SW 1271 (cell line): ENCODE measurements at places on chromosomes 7 and 10.

DNA sequence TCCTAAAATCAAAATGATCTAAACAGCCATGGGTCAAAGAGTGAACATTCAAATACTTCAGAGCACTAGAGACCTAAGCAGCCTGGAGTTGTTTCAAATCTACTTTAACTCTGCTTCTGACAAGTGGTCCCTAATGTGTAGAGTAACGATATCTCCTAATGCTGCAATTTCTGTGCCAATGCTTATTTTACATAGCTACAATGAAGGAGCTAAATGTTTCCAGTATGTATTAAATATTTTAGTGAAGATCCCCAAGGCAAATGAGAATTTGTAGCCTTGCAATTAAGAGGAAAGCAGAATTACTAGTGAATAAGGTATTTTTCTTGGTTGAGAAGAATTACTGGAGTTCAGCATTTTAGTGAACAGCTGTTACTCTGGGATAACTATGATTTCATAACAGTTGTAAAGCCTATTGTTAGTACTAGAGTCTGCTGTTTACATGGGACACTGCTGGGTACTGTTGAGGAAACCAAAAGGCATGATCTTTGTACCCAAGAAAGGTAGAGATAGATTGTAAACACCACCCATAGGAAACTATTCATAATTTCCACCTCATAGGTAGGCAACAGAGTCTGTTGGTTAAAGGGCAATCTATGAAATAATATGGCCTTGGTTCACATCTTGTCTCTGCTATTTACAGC, 271.9 kb downstream of the PLXDC2 start:
- no peak for DNase-seq

DNA sequence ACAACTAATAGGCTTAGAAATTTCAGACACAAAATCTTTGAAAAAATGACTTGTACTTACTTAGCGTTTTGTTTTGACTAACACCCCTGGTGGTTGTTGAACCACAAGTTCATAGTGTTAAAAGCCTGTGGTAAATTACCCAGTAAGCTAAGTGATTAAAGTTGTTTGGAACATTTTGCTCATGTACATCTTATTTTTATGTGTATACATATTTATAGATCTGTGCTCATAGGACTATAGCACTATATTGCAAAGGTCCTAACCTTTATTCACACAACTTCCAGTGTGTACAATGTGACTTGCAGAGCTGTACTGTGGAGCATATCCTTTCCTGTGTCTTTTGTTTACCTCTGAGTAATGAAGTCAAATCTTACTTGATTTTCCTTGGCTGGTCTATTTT, 79.6 kb downstream of the BMPR1A start:
- no peak for DNase-seq

- no peak for DNase-seq
These were observed 140.1 kb downstream of the LRRC4 start for GRCh38 chr7:127891144-127891543.

DNA sequence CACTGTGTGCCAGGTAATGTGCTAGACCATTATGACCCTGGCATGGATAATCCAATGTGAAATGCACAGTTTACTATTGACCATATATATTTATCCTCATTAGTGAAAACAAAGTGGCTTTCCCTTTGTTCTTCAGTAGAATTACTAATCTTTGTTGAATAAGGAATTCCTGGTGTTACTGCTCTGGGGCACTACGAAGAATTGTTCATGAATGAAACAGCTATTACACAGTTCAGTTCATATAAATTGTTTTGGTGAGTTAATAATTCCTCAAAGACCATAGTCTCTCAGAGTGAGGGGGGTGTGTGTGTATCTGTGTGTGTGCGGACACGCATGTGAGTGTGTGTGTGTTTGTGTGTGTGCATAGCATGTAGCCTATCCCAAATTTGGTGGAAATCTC, 668.0 kb upstream of the MBL2 start:
- DNase-seq: no peak

DNA sequence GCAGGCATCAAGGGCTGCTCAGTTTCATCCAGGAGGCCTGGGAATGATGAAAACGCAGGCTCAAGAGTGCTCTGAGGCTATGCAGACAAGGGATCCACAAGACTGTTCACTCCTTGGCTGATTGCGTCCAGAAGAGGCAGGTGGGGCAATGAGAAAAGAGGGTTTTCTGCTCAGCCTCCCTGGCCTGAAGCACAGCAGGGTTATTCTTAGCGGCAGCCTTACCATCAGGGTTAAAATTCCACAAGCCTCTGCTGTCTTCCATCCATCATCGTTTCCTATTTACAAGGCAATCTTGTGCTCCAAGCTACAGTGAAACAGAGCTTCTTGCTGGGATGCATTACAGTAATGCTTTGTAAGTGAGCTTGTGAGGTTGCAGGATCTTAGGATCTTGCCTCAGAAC, 129.4 kb upstream of the SHH start:
- no peak for DNase-seq

GRCh38 chr7:44769776-44770294, 21.2 kb downstream of the ZMIZ2 start:
- DNase-seq: no peak

DNA sequence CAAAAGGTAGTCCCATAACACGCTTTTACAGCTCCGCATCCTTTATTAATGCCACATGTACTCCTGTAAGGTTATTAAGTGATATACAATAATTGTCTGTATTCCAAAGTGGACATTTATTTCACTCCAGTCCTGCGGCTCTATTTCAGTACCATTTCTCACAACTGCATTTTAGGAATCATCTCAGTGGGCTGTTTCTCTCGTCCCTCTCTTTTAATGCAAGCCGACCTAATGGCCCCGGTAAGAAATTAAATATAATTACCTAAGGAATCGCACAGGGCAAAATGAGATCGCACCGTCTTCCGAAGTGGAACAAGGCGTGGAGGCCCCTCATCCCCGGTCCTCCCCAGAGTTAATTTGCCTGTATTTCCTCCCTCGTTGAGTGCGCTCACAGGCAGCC, 216.5 kb downstream of the RAB11FIP2 start:
- no peak for DNase-seq

- no peak for DNase-seq
These were observed 90.8 kb downstream of the DNAJB9 start for GRCh38 chr7:108660465-108660864.

DNA sequence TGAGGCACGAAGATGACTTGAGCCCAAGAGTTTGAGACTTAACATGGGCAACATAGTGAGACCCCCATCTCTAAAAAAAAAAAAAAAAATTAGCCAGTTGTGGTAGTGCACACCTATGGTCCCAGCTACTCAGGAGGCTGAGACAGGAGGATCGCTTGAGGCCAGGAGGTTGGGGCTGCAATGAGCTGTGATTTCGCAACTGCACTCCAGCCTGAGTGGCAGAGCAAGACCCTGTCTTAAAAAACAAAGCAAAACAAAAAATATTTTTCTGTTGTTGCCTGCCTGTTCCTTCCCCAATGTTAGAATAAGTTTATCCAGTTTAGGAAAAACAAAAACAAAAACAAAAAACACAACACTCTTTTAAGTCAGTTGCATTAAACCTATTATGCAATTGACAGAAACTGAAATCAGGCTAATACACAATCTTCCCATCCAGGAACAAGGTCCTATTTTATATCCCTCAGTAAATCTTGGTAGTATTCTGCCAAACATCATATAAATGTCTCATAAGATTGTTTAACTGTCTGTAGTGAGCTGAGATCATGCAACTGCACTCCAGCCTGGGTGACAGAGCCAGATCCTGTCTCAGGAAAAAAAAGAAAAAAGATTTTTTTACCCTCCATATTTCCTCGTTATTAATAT, 4.9 kb downstream of the PILRA start:
- DNase-seq: no peak

GRCh38 chr7:77348371-77348813, 67.8 kb downstream of the GSAP start:
- DNase-seq: no peak

GRCh38 chr7:123538189-123538714, 3.9 kb upstream of the IQUB start:
- peak; percentile 79 for DNase-seq

GRCh38 chr10:104707602-104708459, 66.7 kb downstream of the SORCS3 start:
- no peak for DNase-seq

DNA sequence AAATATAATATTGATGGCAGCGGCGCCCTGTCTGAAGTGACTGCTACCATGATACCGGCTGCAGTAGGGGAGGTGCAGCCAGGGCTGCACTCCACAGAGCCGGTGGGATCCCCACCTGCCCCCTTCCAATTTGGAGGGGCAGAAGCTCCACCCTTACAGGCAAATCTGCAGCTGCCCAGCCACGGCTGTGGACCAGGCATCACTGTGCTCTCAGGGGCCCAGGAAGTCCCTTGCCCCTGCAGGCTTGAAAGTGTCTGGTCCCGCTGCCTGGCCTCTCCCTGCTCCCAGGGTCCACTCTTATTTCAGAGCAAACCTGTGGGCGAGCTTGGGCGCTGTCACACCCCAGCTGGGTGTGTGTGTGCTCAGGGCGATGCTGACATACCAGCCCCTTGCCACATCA, 172.7 kb upstream of the SMIM30 start:
- DNase-seq: no peak

GRCh38 chr10:99235658-99236626, at the start of gene HPSE2:
HPSE2 (minus strand) TSS chr10:99235852.
- DNase-seq: no peak

- DNase-seq: no peak
These were observed 17.2 kb upstream of the STRIP2 start for GRCh38 chr7:129417073-129417472.

DNA sequence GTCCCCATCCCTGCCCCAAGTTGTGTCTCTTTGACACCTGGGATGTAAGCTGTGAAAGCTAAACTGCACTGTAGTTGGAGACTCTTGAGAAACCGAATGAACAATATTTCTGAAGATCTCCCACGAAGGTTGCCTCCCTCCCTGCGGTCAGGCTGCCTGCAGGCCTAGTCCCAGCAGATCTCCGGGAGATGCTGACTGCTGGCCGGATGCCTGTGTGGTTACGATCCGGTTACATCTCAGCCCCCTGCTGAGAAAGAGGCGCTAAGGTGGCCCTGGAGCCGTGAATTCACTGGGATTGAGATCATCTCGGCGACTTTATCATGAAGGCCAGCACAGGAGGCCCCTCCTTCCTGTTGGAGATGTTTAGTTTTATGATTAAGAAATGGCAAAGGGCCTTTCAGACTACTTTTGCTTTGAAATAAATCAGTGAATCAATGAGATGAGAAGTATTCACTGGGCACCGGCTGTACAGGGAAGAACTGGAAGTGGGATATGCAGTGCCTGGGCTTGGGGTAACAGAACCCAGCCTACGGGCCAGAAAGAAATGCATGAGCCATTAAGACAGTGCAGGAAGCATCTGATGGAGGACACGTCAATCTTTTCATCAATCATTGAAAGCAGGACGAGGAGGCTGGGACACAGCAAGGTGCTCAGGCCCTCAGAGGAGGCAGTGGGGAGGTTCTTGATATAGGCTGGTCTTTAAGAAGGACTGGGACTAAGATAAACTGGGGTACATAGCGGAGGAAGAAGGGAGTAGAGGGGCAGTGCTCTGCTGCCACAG, 177.6 kb downstream of the PRKAG2 start:
- no peak for DNase-seq

- no peak for DNase-seq
These were observed 75.6 kb downstream of the ENTPD1 start for GRCh38 chr10:95831515-95831914.

DNA sequence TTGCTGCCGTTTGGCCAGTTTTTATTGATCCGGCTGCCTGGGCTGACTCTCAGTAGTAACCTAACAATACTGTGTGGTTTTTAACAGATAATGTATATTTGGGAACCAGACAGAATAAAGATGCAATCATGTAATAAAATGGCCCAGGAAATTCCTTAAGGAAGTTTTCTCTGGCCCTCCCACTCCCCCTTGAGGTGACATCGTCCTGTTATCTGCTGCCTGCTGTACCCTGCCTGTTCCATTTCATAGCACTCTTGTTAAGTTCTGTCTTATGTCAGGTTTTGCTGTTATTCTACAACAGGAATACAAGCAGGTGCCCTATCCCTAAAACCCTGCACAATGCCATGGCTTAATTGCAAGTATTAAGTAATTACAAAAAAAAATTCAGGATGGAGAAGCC, 12.5 kb downstream of the ITGB8 start:
- DNase-seq: no peak

DNA sequence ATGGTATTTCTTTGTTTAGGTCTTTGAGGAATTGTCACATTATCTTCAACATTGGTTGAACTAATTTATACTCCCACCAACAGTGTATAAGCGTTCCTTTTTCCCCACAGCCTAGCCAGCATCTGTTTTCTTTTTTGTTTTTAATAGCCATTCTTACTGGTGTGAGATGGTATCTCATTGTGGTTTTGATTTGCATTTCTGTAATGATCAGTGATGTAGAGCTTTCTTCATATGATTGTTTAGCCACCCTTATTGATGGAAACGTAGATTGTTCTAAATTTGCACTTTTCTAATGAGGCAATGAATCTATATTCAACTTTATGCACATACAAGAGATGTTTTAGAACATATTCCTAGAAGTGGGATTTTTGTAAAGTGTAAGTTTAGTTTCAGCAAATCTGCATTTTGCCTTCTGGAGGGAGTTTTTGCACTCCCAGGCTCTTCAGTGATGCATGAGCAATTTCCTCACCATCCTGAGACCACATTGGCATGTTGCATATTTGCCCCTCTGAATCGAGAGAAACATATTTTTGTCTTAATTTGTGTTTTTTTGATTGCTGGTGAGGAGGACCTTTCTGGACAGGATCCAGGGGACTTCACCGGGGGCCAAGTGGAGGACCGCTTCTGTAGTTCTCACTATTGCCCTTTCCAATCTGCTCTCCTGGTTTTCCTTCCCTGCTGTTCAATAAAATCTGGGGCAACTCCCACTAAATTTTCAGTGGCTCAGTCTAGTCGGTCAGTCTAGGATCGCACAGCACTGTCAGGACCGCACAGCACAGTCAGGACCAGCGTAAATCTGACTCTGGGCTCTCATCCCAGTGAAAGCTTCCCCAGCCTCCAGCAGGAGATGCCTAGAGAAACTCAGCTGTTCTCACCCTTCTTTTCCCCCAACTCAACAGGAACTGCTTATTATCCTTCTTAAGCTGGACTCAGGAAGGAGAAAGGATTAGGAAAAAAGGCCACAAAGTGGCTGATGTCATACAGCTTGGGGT, 157.0 kb downstream of the PTPN20 start:
- DNase-seq: no peak

- no peak for DNase-seq
These were observed 130.7 kb downstream of the REEP3 start for GRCh38 chr10:63651864-63652263.

DNA sequence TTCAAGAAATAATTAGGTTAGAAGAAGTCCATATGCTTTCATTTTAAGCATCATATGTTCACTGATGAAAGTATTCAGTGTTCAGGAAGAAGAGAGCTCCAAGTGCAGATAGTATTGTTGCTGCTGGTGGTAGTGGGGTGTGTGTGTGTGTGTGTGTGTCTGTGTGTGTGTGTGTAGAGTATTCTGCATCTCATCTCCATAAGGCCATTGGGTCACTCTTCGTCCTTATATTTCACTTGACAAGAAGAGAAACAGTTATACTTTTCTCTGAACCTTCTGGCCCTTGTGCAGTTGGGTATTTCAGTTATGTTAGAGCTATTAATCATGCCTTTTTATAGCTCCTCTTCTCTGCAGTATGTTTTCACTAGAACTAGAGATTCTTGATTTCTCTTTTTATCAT, 26.2 kb downstream of the ADAM22 start:
- DNase-seq: no peak
